G401 (cell line): ENCODE measurements at places on chromosomes 16 and 17.

GRCh38 chr17:44132275-44132821 is 8.9 kb upstream of the HDAC5 start:
- no peak for DNase-seq

DNA sequence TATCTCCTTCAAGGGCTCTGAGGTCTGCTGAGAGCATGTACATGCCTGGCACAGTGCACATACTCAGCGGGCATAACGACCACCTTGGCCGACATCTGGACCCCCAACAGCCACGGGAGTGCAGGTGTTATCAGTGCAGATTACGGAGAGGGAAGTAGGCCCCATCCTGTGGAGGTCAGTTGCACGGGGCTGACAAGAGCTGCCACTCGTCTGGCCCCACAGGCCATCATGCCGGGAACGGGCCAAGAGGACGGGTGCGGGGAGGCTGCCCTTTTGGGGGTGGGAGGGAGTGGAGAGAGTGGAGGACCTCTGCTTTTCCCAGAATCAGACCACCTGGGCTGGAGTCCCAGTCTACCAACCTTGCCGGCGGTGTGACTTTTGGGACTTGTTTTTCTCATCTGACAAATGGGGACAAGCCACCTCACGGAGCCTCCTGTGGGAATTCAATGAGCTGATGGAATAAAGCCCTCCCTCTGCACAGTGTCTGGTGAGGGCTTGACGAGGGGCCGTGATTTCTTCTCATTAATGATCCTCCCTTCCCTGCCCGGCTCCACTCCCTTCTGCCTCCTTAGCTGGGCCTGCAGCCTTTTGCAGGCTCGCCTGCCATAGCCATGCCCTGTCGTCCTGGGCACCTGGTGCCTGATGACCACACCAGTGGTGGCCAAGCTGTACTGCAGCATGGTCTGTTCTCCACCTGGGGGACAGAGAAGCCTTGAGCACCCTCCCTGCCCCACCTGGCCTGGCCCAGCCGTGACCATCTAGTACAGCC is 4.6 kb downstream of the PRSS33 start:
- no peak for DNase-seq

DNA sequence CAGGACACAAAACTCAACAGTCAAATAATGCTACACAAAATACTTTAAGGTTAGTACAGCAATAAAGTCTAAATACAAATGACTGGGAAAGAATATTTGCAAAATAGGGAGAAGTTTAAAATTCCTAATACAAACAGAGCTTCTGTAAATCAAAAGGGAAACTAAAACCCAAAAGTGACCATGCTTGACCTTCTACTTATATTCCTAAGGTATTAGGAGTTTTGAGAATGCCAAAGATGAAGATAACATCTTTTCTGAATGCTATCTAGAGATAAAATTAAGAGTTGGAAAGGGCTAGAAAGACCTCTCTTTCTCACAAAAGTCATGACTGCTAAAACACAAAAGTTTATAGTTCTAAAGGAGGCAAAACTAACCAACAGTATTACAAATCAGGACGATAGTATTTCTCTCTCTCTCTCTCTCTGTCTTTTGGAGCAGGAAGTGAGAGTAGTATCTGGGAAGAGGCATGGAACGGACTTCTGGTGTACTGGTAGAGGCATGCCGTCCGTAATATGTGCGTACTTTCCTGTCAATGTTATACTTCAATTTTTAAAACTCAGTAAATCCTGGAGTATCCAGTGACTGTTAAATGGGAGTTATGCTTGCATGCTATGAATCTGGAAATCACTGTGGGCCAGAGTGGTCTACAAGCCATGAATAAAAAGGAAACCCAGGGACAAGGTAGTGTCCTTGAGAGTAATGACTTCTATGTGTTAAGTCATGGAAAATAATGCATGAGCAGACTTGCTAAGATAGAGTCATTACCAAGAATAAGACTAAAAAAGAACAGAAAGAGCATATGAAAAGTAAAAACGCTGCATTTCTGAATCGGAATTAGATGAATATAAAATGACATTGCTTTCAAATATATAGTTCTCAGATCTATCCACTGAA is 49.7 kb upstream of the ANKFY1 start:
- DNase-seq = no peak

DNA sequence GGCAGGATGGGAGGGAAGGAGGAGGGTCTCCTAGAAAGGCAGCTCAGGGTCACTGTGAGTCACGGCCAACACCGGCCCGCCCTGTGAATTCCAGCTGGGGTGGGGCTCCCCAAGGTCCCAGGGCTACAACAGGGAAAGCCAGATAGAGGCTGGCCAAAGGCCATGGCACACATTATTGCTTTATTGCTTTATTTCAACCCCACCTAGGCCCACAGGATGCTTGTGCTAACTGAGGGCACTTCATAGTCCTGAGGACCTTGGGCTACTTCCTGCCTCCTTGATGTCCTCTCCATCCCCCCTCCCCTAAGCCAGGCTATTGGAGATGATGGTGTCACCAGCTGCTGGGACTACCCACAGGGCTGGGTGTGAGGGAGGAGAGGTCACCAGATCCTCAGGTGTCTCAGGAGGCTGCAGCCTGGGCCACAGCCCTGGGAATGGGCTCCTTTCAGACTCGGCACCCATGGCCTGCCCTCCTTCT is 26.1 kb downstream of the LRRC75A start:
- DNase-seq = no peak

DNA sequence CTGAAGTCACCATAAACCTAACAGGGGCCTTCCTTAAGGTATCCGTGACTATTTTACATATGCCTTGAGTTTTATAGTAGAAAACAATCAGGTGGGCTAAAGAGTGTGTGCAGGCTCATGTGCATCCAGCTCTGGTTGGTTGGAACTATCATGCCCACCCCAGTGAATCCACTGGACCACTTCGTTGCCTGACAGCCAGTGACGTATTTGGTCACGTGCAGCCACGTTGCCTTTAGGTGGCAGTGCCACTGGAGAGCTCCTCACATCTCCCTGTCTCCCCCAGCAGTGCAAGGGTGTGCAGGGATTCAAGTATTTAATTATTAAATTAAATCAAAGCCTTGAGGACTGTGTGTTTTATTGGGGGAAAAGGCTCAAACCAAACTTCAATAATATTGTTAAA is 42.1 kb upstream of the DNAH17 start:
- no peak for DNase-seq

DNA sequence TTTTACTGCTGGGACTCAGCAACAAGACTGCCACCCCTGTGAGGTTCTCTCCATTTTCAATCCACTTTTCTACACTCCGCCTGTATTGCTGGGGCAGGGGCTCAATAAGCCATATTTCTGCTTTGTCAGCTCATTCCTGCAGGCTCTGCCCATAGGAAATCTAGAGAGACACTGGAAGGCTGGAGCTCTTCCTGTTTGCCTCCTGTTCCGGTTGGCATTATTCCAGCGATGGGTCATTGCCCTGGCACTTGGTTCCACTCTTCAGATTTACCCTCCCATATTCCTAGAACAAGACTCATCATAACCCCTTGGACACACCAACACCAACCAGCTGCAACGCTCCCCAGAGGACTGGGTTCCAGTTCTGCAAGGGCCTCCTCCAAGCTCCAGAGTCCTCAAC is 210.4 kb downstream of the CA10 start:
- DNase-seq = no peak

DNA sequence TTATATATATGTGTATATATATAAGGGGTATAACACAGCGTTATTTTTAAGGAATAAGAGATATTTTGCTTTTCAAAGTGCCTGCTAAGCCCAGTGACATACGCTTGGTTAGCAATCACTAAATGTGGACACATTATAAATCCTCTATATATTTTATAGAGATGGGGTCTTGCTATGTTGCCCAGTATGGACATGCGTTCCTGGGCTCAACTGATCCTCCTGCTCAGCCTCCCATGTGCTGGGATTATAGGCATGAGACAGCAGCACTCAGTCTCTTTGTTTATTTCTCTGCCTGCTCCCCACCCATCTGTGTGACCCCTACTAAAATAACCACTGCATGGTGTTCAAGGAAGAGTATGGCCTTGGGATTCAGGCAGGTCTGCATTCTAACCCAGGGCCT is 63.4 kb downstream of the XYLT1 start:
- no peak for DNase-seq

DNA sequence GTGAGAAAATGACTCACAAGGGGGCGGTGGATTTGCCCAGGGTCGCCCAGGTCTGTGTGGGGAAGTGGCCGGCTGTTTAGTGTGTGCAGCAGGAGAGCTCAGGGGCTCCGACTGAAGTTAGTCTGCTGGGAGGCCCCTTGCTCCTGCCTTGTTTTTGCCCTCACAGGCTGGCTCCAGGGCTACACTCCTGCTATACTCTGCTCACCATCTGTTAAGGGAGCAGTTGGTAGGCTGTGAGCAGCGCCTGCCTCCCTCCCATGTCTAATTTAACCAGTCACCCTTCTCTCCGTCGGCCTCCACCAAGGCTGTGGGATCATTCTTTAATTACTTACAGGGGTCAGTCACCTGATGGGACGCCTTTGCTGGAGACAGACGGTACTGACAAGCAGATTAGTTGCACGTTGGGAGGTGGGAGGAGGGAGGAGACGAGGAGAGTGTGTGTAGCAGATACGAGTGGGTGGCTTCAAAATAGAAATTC is 35.5 kb downstream of the KSR1 start:
- DNase-seq = peak; percentile 58
